Colonic mucosa (tissue), 4 donors: ENCODE measurements at places on chromosomes 7 and 10. TPM values are rescaled to one million over a fixed set of nuclear protein-coding genes. Genes with fewer than 3 reads are reported as not detected.
A peak's percentile ranks its signal among the peaks of the same experiment; 100 is the strongest.

Gene FIGNL1
- 6.1 TPM for total RNA-seq

Gene OR6V1
- total RNA-seq = not detected

GRCh38 chr10:45417746-45418145, 43.7 kb downstream of the ALOX5 start:
- no peaks in the 10 kb centered on the region for H3K27me3 ChIP-seq
- H3K36me3 ChIP-seq = no peaks in the 10 kb centered on the region
- DNase-seq = no peak
- H3K27ac ChIP-seq = peak overlapping the region; percentile 80

GRCh38 chr10:68153473-68154210, 44.4 kb downstream of the MYPN start:
- H3K36me3 ChIP-seq = no peaks in the 10 kb centered on the region
- no peaks in the 10 kb centered on the region for H3K4me1 ChIP-seq
- peak; percentile 32 for DNase-seq
